HepG2 (cell line): ENCODE measurements at places on chromosomes 5 and 9. TPM values are rescaled to one million over a fixed set of nuclear protein-coding genes. Genes with fewer than 3 reads are reported as not detected.

DNA sequence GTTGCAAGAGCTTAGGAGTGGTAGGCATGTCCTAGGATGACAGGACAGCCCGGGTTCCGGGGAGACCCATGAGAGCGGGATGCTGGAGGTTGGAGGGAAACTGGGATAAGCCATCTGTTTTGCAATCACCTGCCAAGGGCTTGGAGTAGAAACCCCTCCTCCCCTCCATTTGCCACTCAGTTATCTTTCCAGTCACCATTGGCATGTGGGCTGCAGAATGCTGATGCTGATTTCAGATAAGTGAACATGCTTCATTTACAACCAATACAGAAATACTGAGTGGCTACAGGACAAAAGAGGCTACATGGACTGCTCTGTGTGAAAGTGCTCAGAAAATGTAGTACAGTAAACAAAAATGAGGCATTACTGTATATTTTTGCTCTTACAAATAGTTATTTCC lies 93.4 kb upstream of the KIF2A start:
- H3K27me3 ChIP-seq = no peaks in the 10 kb centered on the region
- no peak overlapping the region for H3K27ac ChIP-seq
- no peak overlapping the region for H3K4me3 ChIP-seq

- no peaks in the 10 kb centered on the region for H3K4me1 ChIP-seq
- no peak overlapping the region for H3K27ac ChIP-seq
- peak; percentile 65 for DNase-seq
- no peak overlapping the region for H3K4me3 ChIP-seq
- no peaks in the 10 kb centered on the region for H3K27me3 ChIP-seq
Measured at GRCh38 chr5:96752341-96753016, 55.3 kb downstream of the ERAP1 start.

Gene FOXD4L5
- 0.22 TPM in 1 of 2 replicates, not detected in the other for total RNA-seq

Gene TIGD6
- 2.1 TPM in 2 replicates for total RNA-seq

Gene ADCY2
- total RNA-seq = not detected in 2 replicates
